ENCODE measurements at places on chromosomes 1 and 21.

DNA sequence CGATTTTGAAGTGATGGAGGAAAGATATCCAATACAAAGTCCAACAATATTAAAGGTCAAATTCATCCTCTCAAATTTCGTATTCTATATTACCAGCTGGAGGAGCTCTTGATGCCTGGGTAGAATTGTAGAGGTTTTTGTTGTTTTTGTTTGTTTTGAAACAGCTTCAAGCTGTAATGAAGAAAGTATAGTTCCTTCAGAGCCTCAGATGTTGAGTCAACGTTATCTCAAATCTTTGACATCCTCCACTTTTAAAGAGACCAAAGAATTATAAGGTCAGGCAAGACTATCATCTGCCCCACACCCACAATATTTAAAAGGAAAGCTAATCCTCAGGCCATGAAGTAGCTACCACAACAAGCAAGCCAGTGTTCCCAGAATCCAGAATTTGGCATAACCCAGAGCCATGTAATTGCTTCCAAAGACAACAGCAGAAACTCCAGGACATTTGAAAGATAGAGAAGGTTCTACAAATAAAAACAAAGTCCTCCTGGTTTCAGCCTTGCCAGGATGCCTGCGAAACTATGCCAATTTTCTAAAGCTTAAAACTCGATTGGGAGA lies 24.9 kb downstream of the VAV3 start:
- DNase-seq = no peak

GRCh38 chr21:33948096-33948950 lies 32.7 kb upstream of the ATP5PO start:
- DNase-seq = peak; percentile 78

DNA sequence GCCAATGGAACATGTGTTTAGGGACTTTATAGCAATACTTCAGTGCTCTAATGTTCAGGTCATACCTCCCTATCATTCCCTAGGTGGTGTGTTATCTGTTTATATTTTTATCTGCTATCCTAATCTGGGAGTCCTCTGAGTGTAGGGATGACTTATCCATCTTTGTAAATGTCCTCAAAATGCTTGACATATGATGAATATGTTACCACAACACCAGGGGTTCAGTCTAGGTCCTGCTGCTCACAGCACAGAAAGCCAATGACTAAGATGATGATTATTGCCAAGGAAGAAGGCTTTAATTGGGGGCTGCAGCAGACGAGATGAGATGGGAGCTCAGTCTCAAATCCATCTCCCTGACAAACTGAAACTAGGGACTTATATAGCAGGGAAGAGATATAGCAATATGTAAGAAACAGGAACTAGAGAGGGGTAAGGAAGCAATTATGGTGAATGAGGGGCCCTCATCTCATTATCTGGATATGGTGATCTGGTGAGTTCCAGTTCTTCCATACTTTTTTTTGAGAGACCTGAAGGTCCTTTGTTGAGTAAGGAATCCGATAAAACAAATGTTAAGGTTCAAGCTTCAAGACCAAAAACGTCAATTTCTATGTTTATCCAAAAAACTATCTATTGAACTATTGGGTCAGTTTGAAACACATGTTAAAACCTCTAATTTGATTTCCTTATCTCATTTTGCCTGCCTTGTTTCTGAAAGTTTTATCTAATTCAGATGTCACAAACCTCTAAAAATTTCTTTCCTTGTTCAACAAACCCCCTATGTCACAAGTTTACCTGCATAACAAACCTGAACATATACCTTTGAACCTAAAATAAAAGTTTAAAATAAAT lies 256.7 kb upstream of the CACYBP start:
- DNase-seq = no peak

DNA sequence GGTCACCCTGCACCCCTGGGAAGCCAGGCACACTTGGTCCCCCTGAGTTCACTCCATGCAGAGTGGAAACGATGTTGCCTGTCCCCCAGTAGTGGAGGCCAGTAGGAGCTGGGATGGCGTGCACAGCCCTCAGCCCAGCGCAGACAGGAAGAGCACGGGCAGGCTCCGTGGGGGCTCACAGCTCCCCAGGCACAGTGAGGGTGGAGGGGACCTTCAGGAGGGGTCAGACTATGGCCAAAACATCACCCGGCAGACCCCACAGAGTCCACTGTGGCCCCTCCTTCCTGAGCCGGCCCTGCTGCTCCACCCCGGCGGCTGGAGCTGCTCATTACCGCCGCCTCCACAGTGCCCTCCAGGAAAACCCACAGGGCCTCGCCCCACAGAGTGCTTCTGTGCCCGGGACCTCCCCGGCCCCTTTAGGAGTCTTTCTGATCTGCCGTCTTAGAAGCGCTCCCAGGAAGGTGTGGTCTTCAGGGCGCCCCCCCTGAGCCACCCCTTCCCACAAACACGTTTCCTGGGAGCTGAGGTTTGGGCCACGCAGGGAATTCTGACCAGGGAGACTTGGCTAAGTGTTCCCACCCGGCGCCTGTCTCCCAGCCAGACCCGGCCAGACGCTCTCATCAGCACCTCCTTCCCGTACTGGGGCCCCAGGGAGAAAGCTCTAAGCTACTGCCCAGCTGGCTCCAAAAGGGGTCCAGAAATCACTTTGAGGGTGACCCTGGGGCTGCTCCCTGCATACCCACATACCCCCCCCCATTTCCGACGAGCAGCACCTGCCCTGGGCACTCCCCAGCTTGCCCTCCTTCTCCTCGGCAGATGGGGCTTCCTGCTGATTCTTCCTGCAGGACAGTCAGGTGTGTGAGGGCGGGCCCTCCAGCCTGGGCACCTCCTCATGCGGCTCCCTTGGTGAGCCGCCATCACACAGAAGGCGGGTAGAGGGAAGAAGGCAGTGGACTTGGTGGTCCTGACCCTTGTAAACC lies 38.8 kb downstream of the RIPK4 start:
- no peak for DNase-seq

DNA sequence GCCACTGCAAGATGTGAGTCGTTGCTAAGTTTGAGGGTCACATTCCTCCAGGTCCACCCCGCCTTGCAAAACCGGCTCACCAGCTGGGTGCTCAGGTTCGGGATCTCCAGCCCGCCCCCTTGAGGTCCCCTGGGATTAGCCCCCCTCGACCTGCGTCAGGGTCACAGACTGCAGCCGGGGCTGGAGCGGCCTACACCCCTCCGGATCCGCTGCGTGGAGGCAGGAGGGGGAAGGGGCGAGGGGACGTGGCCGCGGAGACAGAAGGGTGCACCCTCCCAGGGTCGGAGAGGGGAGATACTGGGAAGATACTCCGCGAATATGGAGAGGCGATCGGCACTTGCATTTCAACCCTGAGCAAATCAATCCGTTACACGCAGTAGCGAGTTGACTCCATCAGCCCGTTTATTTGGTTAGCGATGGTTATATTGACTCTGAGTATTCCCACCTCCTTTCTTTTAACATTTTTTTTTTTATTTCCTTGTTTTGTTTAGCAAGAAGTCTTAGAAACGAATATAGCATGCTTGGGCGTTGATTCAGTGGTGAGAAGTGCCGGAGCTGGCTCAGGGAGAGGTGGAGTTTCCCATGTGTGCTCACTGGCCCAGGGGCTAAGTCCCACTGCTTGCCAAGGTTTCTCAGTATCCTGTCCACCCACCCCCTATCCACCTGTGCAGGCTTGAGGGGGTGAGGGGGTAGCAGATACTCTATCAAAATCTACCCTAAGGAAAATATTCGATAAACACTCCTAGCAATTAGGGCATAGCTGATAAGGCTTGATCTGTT lies 997 bp downstream of the IFNAR2 start:
- peak; percentile 62 for DNase-seq

GRCh38 chr1:210535761-210536160 lies 207.1 kb downstream of the HHAT start:
- no peak for DNase-seq

- no peak for DNase-seq
These were observed 6.3 kb upstream of the TMEM39B start for GRCh38 chr1:32066489-32066873.

- DNase-seq = no peak
These were observed 113.7 kb upstream of the PLXNA2 start for GRCh38 chr1:208357644-208358507.

GRCh38 chr1:18861590-18861989 lies 2.1 kb upstream of the TAS1R2 start:
- DNase-seq = no peak

DNA sequence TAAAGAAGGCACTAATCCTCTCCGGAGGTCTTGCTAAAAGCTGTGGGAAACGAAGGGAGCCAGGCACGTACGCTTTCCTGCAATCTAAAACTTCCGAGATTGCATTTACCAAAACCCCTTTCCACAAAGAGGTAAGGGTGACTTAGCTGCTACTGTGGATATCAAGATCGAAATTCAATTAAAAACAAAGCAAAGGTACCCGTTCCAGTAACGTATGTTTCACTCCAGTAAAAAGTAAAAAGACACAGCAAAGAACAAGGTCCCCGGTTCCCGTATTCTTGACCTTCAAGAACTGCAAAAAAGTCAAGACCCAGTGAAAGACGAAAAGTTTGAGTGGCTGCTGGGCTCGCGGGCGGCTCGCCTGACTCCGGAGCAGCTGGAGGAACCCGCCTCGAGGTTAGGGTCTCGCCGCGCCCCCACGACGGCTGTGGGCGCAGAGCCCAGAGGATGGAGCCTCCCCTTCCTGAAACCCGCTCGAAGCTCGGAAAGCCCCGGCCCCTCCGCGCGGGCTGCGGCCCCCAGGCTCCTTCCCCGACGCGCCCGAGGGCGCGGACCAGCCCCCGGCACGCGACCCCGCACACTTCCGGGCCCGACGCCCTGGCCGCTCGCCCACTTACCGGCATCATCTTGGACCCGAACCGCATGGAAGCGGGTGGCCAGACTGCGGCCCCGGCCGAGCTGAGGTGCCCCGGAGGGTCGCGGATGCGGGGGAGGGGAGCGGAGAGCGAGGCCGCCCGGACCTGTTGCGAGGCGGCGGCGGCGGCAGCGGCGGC lies 524 bp downstream of the TP53BP2 start:
- no peak for DNase-seq

DNA sequence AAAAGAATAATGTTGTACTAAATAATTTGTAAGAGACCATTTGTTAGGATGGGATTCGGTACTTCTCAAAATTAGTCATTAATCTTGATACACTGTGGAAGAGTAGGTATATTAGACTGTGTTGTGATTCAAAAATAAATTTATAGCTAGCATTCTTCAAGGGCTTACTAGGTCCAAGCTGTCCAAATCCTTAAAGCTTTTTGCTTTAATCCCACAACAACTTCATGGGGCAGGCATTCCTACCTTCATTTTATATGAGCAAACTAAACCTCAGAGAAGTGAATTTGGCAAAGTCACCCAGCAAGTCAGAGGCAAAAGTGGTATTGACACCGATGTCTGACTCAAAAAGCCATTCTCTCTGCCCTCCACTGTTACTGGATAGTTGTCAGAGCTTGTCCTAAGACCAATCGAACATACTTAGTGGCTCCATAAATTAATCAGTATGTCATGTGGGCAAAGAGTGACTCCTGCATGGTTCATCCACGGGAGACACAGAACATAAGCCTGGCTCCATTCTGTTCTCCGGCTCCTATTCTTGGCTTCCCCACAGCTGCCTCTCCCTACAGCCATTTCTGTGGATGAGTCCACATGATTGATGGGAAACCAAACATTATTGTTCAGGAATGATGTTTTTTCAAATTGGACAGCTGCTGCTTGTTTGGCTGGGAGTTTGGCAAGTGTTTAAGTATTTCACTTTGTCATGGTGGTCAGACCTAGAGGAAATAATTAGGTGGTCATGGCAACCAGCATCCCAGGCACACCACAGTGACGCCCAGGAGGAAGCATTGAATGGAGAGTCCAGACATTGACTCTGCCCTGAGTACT lies 133.4 kb upstream of the FGGY start:
- no peak for DNase-seq

- DNase-seq = no peak
These were observed 4.4 kb upstream of the ADAMTS1 start for GRCh38 chr21:26849428-26850115.

- DNase-seq = no peak
These were observed 26.6 kb downstream of the SCYL3 start for GRCh38 chr1:169867012-169867675.

DNA sequence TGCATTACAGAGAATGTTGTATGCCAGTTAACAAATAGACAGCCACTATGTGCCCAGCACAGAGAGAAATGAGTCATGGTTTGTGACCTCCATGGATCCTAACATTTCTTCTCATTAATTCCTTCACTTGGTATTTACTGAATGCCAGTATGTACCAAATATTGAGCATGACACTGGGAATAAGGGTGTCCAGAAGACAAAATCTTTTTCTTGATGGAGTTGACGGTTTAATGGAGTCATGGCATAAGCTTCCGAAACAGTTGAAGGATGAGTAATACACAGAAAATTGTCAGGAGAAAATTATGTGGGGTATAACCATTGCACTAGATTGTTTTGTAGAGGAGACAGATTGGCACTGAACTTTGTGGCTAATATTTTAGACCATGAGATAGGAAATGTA lies 36.9 kb downstream of the PTGFR start:
- DNase-seq = no peak

- peak; percentile 22 for DNase-seq
These were observed 75.4 kb downstream of the ABCA4 start for GRCh38 chr1:94045465-94046056.

- DNase-seq = no peak
These were observed 27.2 kb upstream of the LRRC8C start for GRCh38 chr1:89605692-89606091.

GRCh38 chr1:6513320-6513801 lies 21.9 kb upstream of the PLEKHG5 start:
- no peak for DNase-seq

DNA sequence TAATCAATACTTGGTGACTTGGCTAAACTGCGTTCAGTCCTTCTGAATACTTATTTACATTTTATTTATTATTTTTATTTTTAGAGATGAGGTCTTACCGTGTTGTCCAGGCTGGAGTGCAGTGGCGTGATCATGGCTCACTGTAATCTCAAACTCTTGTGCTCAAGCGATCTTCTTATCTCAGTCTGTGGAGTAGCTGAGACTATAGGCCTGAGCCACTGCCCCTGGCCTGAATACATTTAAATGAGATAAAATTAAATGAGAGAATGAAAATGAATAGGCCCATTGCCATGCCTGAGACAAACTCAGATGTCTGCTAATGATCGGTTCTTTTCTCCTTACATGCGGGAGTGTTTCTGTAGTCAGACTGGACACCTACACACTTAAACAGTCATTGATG lies 86.0 kb downstream of the GALNT2 start:
- DNase-seq = no peak

DNA sequence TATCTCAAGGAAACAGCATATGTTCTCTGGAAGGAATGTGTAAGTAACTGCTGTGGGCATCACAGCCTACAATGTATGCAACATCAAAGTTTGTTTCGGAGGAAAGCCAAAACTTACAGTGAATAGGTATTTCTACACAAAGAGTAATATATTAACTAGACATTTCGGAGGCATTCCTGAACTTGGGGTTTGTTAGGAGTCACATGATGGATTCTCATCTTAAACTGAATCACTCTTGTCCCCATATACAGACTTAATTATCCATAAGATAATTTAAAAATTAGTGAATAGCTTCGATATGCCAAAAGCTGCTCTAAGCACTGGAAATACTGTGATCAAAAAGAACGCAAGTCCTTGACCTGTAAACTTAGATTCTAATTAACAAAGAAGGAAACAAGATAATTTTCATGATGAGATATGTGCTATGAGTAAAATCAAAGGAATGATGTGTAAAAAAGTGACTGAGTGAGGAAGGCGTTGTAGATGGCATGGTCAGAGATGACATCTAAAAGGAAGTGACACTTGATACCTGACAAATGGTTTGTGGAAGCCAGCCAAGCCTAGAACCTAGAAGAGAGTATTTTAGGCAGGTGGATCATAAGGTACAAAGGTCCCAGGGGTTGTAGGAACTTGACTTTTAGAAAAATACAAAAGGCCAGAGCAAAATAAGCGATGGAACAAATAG lies 273.1 kb downstream of the MRPL39 start:
- DNase-seq = no peak

Measured in amygdala (tissue), 56 donors.